Left renal pelvis (tissue), 4 donors: ENCODE measurements at places on chromosomes 12 and 14. TPM values are rescaled to one million over a fixed set of nuclear protein-coding genes. Genes with fewer than 3 reads are reported as not detected.

TOMM20L gene
- polyA plus RNA-seq = 1.3 TPM

CLEC4E gene
- 0.42 TPM for polyA plus RNA-seq

AVPR1A gene
- 6.3 TPM for polyA plus RNA-seq

FAM181A gene
- not detected for polyA plus RNA-seq

GRCh38 chr12:102024765-102025164 lies 37.0 kb downstream of the WASHC3 start:
- no peak for DNase-seq

- DNase-seq = no peak
Observed at GRCh38 chr12:62789851-62790250, 145.1 kb downstream of the PPM1H start.

DNA sequence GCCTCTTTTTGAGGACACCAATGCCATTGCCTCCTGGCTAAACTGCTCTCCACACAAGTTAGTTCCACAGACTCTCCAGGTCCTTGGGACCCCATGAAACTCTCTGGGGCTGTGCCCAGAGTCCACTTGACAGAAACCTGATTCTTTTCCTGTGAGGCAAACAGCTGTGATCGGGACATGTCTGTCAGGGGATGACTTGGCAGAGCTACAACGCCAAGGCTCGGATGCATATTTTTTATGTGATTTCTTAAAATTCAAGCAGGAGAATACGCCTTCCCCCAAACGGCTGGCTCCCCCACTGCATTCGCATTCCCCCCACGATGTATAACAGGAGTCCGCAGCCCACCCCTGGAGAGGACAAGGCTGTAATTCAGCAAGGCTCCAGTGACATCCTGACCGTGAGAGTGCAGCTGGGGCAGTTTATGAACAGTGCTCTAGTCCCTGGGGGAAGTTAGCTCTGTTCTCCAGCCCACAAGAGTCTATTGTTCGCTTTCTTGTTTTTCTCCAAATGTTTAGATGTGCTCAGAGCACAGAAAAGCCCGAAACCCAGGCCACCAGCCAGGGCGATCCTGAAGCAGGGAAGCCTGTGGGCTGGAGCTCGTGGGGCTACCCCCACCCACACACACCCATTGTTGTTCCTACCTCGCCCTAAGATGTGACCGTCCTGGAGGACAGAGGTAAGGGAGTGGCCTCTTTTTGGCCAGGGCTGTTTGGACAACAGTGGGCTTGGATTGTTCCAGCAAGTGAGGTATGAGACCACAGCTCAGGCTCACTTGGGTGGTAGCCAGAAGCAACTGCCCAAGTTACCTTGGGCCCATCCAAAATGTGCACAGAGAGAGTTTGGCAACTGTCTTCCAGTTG lies 159.5 kb downstream of the ZFP36L1 start:
- DNase-seq = no peak

- DNase-seq = no peak
Observed at GRCh38 chr12:102454808-102455760, 25.3 kb downstream of the IGF1 start.

DNA sequence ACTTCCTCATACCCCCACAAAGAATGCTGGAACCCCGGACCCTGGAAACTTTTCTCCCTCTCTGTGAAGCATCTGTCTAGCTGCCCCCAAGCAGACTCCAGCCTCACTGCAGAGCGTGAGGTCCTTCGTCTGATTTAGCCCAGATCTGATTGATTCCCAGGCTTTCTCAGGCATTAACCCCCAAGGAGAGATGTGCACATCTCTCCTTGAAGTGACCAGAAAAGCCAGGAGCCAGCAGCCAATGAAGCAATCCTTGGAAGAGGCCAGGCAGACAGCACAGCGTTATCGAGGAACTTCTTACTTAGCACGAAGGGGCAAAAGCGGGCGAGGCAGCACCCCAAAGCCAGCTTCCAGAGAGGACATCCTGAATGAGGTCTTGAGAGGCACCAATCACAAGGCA lies 100.7 kb downstream of the ZFP36L1 start:
- no peak for DNase-seq

- peak; percentile 35 for DNase-seq
Observed at GRCh38 chr14:98069712-98070171, 1202.3 kb downstream of the BCL11B start.
